ENCODE measurements at places on chromosomes 3 and 15.

- no peak for DNase-seq
These were observed 23.7 kb downstream of the CEP19 start for GRCh38 chr3:196688349-196688748.

DNA sequence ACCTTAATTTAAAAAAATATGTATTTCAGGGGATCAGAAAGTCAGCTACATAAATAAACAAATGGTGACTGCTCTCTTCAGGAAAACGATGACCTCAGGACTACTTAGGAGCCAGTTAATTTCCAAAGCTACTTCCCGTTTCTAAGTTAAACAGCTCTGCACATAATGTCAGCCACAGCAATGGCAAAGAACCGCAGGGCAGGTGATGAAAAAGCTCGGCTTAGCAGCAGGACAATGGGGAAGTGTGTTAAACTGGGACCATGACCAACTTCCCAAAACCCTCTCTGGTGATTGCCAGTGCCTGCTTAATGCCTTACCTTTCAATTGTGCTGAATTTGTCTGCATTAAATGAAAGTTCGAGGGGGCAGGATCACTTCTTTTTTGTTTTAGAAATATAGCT lies 258.9 kb downstream of the FHIT start:
- no peak for DNase-seq

DNA sequence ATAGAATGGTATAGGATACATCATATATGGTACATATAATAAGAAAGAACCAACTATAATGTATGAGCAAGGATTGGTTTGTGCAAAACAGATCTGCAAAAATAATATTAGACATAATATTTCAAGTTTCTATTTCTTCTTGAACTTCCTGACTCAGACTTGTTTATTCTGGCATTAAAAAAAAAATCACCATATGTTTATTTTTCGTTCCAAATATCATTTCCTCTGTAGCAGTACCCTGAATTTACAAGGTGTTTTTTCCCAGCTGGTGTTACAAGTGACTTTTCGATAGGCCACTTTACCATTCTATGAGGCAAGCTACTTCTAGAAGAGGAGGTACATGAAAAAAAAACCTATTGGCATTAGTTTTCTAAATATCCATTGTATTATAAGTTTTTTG lies 785.0 kb downstream of the PDCD6IP start:
- DNase-seq = no peak

DNA sequence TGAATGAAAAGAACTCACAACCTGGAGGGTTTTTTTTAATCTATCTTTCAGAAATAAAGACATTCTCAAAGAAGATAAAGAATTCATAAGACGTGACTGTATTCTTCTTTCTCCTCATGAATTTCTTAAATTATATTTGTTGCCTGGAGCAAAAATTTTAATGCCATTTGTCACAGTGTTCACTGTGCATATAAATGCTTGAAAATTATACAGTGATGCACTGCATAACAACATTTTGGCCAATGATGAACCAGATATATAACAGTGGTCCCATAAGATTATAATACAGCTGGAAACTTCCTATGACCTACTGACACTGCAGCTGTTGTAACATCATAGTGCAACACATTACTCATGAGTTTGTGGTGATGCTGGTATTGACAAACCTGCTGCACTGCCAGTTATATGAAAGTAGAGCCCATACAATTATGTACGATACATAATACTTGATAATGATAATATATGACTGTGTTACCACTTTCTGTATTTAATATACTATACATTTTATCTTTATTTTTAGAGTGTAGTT lies 67.3 kb downstream of the P2RY1 start:
- DNase-seq = no peak

DNA sequence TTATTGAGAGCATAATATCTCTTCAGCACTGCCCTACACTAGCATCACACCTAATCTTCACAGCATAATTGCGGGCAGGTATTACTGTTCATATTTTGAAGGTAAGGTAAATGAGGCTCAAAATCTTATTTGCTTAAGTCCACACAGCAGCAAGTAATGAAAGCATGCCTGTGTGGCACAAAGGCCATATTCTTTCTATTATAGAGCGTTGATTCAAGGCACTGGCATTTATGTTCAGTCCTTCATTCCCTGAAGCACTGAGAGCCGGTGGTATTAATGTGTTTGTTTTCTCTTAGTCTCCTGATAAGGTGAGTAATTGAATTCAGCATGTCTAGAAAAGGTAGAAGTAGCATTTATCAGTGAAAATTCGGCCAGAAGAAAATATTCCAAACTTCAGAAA lies 231.2 kb downstream of the BBX start:
- DNase-seq = no peak

DNA sequence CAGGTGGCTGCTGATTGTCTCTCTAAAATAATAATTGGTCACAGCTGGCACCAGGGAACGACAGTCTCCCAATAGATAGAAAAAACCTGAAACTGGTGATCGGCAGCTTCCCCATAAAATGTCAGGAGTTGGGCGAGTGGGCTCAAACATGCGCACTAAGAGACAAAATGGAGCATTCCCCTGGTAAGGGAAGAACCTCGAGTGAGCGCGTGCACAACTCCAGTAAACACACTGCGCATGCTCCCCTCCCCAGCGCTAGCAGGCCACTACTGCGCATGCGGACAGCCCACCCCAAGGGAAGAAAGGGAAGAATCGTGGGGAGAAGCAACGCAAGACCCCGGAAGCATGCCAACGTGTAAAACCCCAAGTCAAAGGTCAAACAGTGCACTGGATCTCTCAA lies 7.7 kb upstream of the STARD5 start:
- DNase-seq = no peak

GRCh38 chr3:61574854-61575253 lies 13.5 kb downstream of the PTPRG start:
- DNase-seq = no peak

DNA sequence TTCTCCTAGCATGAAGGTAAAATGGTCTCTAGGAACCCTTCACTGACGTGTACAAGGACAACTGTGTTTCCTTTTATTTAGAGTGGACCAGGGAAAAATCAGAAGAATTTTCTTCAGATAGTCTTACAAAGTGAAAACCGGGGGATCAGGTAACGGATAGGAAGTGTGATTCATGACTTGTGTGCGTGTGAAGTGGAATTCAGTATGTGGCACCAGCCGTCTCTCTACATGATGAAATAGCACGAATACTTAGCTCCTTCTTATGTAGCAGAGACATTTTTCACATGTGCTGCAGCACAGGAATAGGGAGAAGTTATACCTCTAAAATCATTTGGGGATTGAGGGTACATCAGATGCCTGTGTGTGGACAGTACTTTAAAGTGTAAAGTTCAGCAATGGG lies 159.2 kb downstream of the MEX3B start:
- DNase-seq = no peak

DNA sequence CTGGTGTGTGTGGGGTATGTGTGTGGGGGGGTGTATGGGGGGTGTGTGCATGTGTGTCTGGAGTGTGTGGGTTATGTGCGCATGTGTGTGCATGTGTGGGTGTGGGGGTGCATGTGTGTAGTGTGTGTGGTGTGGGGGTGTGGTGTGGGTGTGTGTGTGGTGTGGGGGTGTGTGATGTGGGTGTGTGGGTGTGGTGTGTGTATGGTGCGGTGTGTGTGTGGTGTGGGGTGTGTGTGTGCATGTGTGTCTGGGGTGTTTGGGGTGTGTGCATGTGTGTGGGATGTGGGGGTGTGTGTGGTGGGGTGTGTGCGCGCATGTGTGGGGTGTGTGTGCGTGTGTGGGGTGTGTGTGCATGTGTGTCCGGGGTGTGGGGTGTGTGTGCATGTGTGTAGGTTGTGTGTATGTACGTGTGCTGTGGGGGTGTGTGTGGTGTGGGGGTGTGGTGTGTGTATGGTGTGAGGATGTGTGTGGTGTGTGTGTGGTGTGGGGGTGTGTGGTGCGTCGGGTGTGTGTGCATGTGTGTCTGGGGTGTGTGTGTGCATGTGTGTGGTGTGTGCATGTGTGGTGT lies 6.2 kb upstream of the OCA2 start:
- DNase-seq = no peak

DNA sequence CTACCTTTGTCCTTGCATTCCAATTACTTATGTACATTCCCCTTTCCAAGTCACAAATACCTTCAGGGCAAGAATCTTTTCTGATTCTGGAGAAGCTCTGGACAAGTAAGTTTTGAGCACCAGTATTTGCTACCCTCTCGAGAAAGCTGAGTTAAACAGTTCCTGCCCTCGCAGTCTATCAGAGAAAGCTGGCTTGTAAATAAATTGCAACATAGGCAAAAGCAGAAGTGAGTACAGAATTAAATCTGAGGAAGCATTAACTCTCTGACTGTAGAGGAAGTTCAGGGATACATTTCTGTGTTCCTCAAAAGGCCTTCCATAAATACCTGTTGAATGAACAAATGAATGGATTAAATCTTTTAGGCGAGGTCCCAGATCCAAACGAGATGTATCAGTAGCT lies 1.2 kb downstream of the OSBPL11 start:
- DNase-seq = no peak

DNA sequence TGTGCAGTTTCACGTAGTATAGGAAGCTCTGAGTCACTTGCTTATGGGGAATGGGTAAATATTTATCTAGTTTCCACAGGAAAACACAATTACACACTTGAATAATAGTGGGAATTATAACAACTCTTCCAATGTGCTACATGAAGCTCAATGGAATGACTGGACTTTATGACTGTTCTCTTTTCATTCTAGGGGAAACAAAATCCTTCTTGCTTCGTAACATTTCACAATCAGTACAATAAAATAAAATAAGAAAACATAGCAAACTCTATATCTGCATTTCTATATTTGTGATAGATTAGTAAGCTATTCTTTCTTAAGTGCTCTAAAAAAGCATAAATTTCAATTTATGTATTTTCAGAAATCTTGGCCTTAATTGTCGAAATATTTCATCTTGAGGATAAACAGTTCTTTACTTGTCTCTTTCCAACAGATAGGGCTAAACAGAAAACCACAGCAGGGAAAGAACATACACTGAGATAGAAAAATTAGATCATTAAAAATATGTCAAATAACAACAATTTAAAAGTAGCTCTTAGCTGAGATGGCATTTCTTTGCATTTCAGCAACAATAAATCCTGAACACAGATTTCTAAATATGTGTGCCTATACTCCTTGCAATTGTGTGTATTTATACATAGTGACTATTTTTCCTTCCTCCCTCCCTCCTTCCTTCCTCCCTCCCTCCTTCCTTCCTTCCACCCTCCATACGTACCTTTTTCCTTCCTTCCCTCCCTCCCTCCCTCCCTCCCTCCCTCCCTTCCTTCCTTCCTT lies 395.5 kb upstream of the KCNMB2 start:
- no peak for DNase-seq

GRCh38 chr3:168162172-168162571 lies 66.4 kb upstream of the GOLIM4 start:
- DNase-seq = no peak

DNA sequence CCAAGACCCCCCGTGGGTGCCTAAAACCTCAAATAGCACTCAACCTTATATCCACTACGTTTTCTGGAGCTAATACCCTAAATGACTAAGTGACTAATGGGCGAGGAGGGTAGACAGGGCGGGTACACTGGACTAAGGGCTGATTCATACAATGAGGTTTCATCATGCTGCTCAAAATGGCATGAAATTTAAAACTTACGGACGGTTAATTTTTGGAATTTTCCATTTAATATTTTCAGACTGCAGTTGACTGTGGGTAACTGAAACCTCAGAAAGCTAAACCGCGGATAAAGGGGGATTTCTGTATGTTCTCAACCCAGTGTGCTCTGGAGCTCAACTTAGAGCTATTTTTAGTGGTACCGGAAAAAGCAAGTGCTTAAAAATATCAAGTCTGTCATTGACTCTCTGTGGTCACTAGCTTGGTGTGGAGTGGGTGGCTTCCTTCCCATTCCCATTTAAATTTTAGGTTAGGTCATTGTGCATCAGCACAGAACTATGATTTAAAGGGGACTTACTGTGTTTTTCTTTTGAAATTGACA lies 72.9 kb downstream of the LRRC28 start:
- DNase-seq = peak; percentile 11

GRCh38 chr3:171329746-171330145 lies 130.5 kb downstream of the TNIK start:
- no peak for DNase-seq

GRCh38 chr15:73046073-73046472 lies 6.2 kb upstream of the NEO1 start:
- DNase-seq = no peak

DNA sequence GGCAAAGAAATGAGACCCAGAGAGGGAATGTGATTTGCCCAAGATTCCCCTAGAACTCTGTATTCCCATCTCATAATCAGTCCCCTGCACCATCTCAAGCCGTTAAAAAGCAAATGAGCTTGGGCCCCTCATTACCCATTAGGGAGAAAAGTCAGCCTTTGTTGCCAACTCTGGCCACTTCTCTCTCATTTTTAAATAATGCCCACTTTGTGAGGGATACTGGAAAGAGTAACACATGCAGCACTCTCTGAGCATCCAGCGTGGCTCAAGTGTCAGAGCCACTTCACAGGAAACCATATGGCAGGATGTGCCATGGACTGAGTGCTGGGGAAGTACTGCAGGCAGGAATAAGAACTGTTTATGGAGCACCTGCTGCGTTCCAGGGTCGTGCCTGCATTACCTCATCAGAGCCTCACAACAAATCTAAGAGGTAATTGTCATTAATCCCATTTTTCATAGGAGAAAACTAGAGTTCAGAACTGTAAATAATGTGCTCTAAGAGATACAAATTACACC lies 49.8 kb upstream of the SLC6A1 start:
- DNase-seq = no peak

- no peak for DNase-seq
These were observed 5.6 kb upstream of the P2RY14 start for GRCh38 chr3:151283907-151284461.

DNA sequence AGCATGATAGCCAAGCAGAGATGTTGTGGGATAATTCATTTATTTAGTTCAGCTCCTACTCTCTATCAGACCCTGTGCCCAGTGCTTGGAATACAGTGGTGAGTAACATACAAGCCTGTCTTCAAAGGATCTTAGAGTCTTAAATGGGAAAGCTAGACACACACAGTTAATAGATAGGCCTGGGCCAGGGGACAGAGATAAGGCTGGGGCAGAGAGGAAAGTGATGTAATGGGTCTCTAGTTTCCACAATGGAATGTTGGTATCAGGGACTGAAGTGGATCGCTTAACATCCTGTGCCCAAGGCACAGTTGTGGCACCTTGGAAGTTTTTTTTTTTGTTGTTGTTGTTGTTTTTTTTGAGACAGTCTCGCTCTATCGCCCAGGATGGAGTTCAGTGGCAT lies 79.9 kb upstream of the POLG start:
- DNase-seq = no peak

GRCh38 chr3:125126323-125126722 lies 70.5 kb upstream of the HEG1 start:
- no peak for DNase-seq
